ENCODE measurements at places on chromosomes 6 and 20.
A peak's percentile ranks its signal among the peaks of the same experiment; 100 is the strongest.

DNA sequence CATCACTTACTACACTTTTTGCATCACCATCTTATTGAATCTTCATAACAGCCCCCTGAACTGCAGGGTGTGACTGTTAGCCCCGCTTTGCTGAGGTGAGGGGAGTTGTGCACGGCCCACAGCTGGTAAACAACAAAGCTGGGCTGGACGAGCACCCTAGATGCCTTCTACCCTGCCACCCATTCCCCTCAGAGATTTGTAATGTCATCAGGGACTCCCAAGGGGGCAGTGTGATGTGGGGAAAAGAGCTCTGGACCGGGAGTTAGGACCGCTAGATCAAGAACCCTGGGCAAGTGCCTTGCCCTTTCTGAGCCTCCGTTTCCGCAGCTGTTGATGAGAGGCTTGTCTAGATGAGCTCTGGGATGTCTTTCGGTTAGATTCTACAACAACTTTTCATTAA lies 20.9 kb downstream of the PKIG start:
- H3K27me3 ChIP-seq = no peaks in the 10 kb centered on the region
- no peaks in the 10 kb centered on the region for H3K36me3 ChIP-seq
- H3K4me3 ChIP-seq = no peak overlapping the region
- peak; percentile 36 for DNase-seq
- H3K27ac ChIP-seq = no peak overlapping the region

- H3K27ac ChIP-seq = no peak overlapping the region
- H3K4me3 ChIP-seq = no peak overlapping the region
- H3K27me3 ChIP-seq = no peaks in the 10 kb centered on the region
- H3K4me1 ChIP-seq = no peaks in the 10 kb centered on the region
- no peak for DNase-seq
Measured at GRCh38 chr20:4568361-4568959, 153.2 kb upstream of the PRND start.

DNA sequence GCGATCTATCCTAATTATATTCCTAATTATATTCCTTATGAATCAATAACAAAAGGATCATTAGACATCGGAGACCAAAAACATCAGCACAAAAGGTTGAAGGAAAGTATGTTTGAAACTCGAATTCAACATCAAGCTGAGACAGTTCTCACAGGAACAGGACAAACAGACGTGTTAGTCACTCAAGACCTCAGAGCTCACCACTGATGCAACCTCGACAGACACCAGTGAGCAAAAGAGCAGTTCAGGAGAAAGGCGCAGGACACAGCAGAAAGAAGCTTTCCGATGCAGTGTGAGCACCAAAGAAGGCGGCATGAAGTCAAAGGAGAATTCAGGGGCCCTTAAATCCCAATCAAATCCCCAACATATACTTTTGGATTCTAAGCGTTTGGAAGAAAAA lies 6.3 kb upstream of the RAMACL start:
- no peak overlapping the region for H3K4me3 ChIP-seq
- no peaks in the 10 kb centered on the region for H3K36me3 ChIP-seq
- no peaks in the 10 kb centered on the region for H3K4me1 ChIP-seq
- DNase-seq = no peak
- peaks cover 49% of the 10 kb centered on the region for H3K27me3 ChIP-seq
- H3K27ac ChIP-seq = no peak overlapping the region

DNA sequence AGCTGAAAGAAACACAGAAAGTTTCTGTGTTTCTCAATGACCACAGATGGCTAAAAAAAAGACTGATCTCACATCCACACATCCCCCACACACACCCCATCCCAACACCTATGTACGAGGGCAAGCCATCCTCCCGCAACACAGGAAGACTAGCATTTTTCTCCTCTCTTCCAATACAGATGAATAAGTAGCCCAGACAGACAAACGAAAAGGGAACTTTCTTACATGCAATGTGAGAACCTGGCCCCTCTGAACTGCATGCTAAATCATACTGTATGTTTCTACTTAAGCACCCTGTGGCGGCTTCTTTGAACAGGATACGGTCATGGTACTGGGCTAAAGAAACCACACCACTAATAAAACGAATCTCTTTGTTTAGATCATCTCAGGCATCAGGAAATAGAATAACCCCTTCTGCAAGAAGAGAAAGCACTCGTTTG lies 116.2 kb downstream of the GMDS start:
- no peak for DNase-seq
- H3K4me3 ChIP-seq = no peak overlapping the region
- peaks cover 7% of the 10 kb centered on the region for H3K27me3 ChIP-seq
- H3K27ac ChIP-seq = no peak overlapping the region
- H3K36me3 ChIP-seq = no peaks in the 10 kb centered on the region

- no peaks in the 10 kb centered on the region for H3K4me1 ChIP-seq
- H3K27me3 ChIP-seq = peaks cover 13% of the 10 kb centered on the region
- no peak overlapping the region for H3K4me3 ChIP-seq
- no peaks in the 10 kb centered on the region for H3K36me3 ChIP-seq
Measured at GRCh38 chr6:7812623-7813022, 86.7 kb downstream of the BMP6 start.

GRCh38 chr6:36329798-36330291 lies 6.8 kb downstream of the BNIP5 start:
- H3K4me3 ChIP-seq = no peak overlapping the region
- no peaks in the 10 kb centered on the region for H3K36me3 ChIP-seq
- no peak for DNase-seq
- H3K4me1 ChIP-seq = peaks cover 8% of the 10 kb centered on the region
- H3K27me3 ChIP-seq = peaks cover 66% of the 10 kb centered on the region

DNA sequence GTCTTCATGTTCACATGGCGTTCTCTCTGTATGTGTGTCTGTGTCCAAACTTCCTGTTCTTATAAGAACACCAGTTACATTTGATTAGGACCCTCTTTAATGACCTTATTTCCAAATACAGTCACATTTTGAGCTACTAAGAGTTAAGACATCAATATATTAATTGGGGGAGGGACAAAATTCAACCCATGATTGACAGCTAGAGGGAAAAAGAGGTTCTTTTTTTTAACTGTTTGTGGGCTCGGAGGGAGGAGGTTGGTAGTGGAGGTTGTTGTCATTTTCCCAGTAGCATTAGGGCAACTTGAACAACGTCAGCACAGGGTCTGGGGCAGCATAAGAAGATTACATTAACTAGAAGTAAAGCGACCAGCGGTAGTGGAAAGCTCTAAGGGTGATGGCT lies 2.3 kb upstream of the GMDS start:
- H3K4me3 ChIP-seq = no peak overlapping the region
- H3K36me3 ChIP-seq = no peaks in the 10 kb centered on the region
- H3K27ac ChIP-seq = no peak overlapping the region
- no peaks in the 10 kb centered on the region for H3K27me3 ChIP-seq

DNA sequence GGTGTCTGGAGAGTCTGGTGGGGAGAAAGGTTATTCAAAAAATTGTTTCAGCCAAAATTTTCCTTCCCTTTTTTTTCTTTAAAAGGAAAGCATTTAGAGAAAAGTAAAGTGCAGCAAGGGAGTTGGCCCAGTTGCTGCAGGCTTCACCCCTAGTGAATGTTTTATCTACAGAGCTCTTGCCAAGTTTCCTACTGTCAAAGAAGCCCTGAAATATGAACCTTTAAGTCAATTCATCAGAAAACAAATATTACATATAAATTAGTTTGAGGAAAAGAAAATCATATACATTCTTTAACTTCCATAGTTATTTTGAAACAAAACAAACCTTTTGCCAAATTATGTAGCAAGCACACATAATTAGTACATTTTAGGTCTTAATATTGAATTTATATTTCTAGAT lies 25.0 kb upstream of the HMGCLL1 start:
- H3K27ac ChIP-seq = no peak overlapping the region
- DNase-seq = no peak
- H3K4me3 ChIP-seq = no peak overlapping the region
- no peaks in the 10 kb centered on the region for H3K36me3 ChIP-seq

GRCh38 chr20:56429502-56429901 lies 17.4 kb downstream of the CASS4 start:
- H3K36me3 ChIP-seq = peaks cover 87% of the 10 kb centered on the region
- H3K4me1 ChIP-seq = peaks cover 26% of the 10 kb centered on the region
- no peaks in the 10 kb centered on the region for H3K27me3 ChIP-seq
- DNase-seq = peak; percentile 64

GRCh38 chr6:88263591-88263990 lies 97.4 kb upstream of the CNR1 start:
- no peaks in the 10 kb centered on the region for H3K36me3 ChIP-seq
- H3K27me3 ChIP-seq = no peaks in the 10 kb centered on the region
- no peak overlapping the region for H3K27ac ChIP-seq
- DNase-seq = no peak
- H3K4me1 ChIP-seq = no peaks in the 10 kb centered on the region
- no peak overlapping the region for H3K4me3 ChIP-seq

DNA sequence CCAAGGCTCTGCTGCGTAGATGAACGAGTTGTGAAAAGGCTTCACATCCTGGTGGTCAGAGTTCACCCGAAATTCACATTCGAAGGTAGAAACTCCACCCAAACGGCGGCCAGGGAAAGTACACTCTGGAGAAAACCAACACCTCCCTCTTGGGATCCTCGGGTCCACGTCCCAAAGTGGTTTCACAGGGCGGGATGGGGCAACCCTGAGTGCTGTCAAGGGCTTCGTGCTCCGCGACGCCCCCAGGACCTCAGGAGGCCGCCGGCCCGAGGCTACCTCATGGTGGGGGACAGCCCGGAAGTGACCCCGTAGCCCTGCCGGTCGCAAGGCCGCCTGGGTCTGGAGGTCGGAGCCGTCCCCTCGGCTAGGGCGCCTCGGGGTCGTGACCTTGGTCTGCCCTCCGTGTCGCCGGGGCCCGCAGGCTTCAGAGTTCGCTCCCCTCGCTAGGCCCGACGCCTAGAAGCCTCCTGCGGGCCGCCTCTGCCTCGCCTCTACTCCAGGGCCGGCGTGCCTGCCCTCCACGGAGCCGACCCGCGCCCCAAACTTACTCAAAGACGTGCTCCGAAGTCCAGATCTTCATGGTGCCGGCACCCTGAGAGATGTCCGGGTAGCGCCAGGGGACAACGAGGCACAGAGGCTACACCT lies at the start of gene PRELID3B:
TSS of gene PRELID3B (minus strand) at position 636 of the 645 bp plus-strand sequence. CDS start at position 580, 56 bp downstream.
- peak within 1 kb of the TSS; percentile 69 for H3K4me3 ChIP-seq
- peaks cover 12% of the 10 kb centered on the region for H3K4me1 ChIP-seq
- peak within 1 kb of the TSS; percentile 83 for H3K27ac ChIP-seq
- peak; percentile 70 for DNase-seq

GRCh38 chr6:12077021-12077710 lies 65.1 kb downstream of the HIVEP1 start:
- H3K4me1 ChIP-seq = peaks cover 8% of the 10 kb centered on the region
- no peaks in the 10 kb centered on the region for H3K27me3 ChIP-seq
- H3K36me3 ChIP-seq = peaks cover 18% of the 10 kb centered on the region
- DNase-seq = no peak
- no peak overlapping the region for H3K27ac ChIP-seq
- no peak overlapping the region for H3K4me3 ChIP-seq

DNA sequence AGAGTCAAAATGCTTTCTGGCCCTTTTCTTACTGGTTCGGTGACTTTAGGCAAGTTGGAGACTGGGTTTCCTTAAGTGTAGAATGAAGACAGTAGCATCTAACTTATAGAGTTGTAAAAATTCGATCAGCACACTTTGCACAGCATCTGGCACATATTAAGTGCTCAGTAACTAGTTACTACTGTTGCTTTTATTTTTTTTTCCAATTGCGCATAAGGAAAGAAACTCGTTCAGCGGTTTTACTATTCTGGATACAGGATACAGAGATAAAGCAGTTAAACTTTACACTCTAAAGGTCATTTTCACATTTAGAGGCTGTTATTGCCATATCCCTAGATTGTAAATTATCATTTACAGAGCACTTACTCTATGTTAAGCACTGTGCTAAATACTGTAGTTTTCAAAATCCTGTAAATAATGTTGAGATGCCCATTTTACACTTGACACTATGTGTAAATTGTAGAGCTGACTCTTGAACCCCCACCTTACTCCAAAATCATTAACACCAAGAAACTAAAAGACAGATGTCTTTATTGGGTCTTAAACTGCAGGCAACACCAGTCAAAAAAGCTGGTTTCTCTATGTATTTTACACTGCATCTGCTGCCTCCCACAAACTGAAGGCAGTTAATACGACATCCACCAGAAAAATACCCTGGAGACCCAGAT lies 886 bp downstream of the ROMO1 start:
- peak overlapping the region; percentile 92 for H3K27ac ChIP-seq
- H3K4me3 ChIP-seq = peak overlapping the region; percentile 96
- H3K27me3 ChIP-seq = no peaks in the 10 kb centered on the region
- peaks cover 68% of the 10 kb centered on the region for H3K36me3 ChIP-seq
- peaks cover 14% of the 10 kb centered on the region for H3K4me1 ChIP-seq
- no peak for DNase-seq

DNA sequence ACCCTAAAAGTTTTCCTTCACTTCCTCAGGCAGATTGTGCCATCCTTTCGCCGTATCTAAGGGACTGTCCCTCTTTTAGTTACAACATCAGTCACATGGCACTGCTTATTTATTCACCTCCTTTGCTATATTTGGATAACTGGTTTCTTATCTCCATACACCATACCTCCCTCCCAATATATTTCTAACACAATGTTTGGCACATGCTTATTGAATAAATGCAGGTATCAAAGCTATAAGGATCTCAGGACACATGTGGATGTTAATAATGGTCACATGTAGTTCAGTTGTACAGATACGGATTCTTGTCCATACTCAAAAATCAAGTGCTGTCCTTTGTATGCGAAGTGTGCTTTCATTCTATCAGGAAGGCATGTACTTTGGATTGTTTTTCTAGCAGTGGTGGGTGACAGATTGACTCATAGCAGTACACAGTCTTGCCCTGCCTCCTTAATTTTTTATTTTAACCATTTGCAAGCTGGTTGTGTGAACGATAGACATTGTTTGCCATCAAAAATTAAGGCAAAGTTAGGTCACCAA lies 407.1 kb upstream of the RUNX2 start:
- H3K27ac ChIP-seq = peak overlapping the region; percentile 10
- H3K4me3 ChIP-seq = no peak overlapping the region
- no peaks in the 10 kb centered on the region for H3K4me1 ChIP-seq
- no peaks in the 10 kb centered on the region for H3K36me3 ChIP-seq
- peak; percentile 16 for DNase-seq

DNA sequence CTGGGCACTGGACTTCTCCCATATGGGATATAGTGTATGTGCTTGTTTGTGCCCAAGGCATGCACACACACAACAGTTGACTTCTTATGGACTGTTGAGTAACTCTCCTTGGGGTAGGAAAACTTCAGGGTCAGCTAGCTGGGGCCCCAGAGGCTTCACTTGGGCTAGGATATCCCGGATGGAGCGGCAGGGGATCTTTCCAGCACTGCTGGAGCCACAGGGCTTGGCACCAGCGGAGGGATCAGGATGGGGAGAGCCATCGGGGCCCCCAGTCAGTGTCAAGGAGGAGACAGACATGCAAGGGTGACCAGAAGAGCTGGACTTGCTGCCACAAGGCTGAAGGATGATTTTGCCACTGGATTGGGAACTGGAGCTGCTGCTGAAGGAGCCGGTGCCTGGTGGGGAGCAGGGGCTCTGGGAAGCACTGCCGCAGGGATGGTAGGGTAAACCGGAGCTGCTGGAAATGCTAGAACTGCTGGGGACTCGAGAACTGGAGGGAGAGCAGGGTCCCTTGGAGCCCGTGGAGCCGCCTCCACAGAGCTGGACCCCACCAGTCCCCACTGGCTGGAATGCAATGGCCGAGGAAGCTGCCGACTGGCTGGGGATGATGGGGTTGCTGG lies 1.5 kb downstream of the PSORS1C1 start:
- no peaks in the 10 kb centered on the region for H3K36me3 ChIP-seq
- DNase-seq = no peak
- no peaks in the 10 kb centered on the region for H3K4me1 ChIP-seq
- H3K27ac ChIP-seq = no peak overlapping the region

All from K562 (cell line).